ENCODE measurements at places on chromosomes 12 and 14.

GRCh38 chr12:47277972-47278448 lies 198.3 kb upstream of the AMIGO2 start:
- DNase-seq: peak; percentile 99

GRCh38 chr14:95137804-95138167 lies 19.5 kb downstream of the DICER1 start:
- DNase-seq: no peak

DNA sequence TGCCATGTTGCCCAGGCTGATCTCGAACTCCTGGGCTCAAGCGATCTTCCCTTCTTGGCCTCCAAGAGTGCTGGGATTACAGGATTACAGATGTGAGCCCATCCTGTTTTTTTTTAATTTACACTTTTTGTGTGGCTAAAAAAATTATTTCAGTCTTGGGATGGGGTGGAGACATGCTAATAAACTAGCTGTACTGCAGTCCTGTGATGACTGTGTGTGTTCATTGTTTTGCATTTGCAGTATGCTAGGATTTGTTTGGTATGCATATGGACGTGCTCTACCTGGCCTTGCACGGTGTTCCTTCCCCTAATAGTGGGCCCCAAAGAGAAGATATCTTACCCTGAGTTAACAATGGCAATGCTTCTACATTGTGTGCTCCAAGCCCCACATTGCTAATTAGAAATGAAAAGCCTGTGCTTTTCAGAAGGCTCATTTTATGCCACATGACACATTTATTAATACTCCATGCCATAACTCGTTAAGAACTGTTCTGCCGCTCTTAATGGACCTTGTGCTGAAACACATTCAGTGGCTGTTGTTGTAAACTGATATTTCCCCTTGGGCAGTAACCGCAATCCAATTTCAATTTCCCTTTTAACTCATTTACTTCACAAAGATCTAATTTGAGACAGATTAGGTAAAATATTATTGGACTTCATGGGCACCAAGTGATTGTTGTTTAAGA lies 86.4 kb downstream of the SCN8A start:
- DNase-seq: no peak

GRCh38 chr12:71438670-71439361 lies 782 bp upstream of the LGR5 start:
- peak; percentile 8 for DNase-seq

- no peak for DNase-seq
These were observed 74.1 kb downstream of the KIF26A start for GRCh38 chr14:104212206-104213095.

DNA sequence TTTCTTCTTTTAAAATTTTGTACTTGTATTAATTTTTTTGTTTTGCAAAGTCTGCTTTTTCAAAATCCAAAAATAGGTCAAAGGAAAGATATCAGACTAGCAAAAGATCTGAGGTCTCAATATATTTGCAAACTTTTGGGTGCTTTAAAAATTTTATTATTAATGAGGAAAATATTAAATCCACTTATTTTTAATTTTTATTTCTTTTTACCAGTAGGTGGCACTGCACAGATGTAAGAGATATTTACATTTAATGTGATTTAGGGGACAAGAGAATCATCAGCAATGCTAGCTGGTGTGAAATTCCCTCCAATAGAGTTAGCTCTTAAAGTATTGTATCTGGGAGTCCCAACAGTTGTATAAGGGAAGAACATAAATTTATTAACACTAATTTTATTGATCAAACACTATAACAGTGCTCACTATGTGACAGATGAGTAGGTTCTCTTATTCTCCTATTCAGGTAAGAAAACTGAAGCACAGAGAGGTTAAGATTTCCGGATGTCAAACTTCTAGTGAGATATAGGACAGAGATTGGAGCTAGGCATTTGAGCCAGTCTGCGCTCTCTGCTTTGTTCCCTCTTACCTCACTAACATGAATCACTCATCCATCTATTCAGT lies 30.5 kb downstream of the ALX1 start:
- peak; percentile 10 for DNase-seq

- DNase-seq: no peak
These were observed 17.1 kb downstream of the GMFB start for GRCh38 chr14:54471641-54472040.

- no peak for DNase-seq
These were observed 1.5 kb downstream of the DHRS7 start for GRCh38 chr14:60163693-60164092.

DNA sequence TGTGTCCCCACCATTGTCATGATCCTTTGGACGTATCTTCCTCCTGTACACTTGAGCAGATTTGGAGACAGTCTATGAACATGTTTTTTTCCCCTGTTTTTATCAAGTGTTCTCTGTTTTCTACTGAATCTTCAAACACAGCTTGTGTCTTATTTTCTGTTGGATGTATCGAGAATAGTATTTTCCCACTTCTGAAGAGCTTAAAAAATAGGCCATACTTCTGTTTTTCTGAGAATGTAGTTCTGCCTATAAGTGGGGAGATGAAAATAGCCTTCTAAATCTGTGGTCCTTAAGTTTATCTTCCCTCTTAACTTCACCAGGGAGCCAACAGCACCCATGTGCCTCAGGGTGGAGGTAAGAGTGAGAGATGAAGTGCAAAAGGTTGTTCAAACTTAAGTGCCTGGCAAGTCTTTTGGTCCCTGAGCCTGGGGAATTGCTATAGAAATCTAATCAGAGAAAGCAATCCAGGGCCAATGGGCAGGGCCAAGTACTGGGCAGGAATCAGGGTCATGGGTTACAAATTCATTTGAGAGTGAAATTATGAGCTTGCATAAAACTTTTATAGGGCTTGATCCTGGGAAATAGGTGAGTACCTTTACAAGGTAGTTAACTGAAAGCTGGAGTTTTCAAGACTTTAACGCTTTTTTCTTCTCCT lies 58.9 kb downstream of the ARF6 start:
- no peak for DNase-seq

- DNase-seq: peak; percentile 47
These were observed 50.1 kb downstream of the LRCOL1 start for GRCh38 chr12:132560364-132560613.

- DNase-seq: no peak
These were observed 5.4 kb upstream of the KRT7 start for GRCh38 chr12:52227606-52228166.

- no peak for DNase-seq
These were observed 31.5 kb downstream of the IFNG-AS1 start for GRCh38 chr12:68020699-68021098.

GRCh38 chr12:97061171-97061570 lies 154.1 kb downstream of the NEDD1 start:
- no peak for DNase-seq

- DNase-seq: peak; percentile 72
These were observed 124.7 kb upstream of the MAX start for GRCh38 chr14:65226824-65227604.

DNA sequence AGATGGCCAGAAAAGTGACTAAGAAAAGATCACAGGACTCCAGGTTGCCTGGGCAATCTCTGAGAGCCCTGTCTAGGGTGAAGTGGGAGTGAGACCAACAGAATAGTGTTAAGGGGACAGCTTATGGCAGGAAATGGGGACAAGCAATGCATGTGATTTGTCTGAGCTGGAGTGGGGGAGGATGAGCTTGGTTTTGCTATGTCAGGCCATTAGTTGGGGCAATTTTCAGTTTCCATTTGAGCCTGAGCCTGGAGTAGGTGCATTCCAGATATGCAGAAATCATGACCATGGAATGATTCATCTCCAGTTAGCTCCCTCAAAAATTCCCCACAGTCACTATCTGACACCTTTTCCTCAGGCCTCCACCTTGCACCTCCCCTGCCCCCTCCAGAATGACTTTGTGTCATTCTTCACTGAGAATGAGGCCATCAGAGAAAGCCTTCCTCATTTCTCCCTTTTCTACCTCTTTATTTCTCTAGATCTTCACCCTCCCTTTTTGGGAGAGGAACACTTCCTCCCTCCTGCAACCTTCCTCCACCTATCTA lies 150.9 kb upstream of the PLEKHG7 start:
- peak; percentile 94 for DNase-seq

DNA sequence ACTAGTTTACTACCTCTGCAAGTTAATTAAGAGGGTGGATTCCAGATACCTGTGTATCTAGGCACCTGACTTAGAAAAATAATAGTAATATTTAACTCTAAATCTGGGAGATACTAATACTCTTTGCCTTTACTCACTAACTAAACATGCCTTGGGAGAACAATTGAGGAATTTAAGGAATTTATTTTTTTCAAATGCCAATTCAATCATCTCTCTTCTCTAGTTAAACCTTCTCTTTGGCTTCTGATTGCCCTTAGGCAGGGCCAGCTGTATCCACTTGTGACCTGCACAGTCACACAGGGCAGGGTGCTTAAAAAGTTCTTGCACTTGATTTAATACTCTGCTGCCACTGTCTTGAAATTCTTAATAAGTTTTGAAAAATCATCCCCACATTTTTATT lies 142.4 kb downstream of the PLCZ1 start:
- DNase-seq: peak; percentile 2

- DNase-seq: no peak
These were observed 81.6 kb downstream of the SPRING1 start for GRCh38 chr12:116656306-116656705.

DNA sequence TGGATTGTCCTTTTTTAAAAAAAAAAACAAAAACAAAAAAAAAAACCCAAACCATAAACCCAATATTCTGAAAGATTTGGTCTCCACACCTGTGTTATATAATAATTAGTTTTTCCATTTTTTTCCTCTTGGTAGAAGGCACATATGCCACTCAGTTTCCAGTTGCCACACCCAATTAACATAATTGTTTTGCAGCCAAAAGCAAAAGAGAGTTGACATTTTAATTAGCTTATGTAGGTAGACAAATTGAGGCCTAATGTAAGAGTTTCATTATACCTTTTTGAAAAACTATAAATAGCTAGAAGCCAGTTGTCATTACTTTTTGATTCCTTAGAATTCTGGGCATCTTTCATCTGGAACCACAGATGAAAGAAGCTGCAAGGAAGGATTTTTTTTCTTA lies 21.0 kb downstream of the PTPN11 start:
- DNase-seq: no peak

- peak; percentile 30 for DNase-seq
These were observed 126.1 kb downstream of the GCH1 start for GRCh38 chr14:54776361-54777001.

- DNase-seq: peak; percentile 79
These were observed 14.0 kb downstream of the ABCB9 start for GRCh38 chr12:122951979-122952892.
